ENCODE measurements at places on chromosomes 3 and 15. TPM values are rescaled to one million over a fixed set of nuclear protein-coding genes. Genes with fewer than 3 reads are reported as not detected.

DNA sequence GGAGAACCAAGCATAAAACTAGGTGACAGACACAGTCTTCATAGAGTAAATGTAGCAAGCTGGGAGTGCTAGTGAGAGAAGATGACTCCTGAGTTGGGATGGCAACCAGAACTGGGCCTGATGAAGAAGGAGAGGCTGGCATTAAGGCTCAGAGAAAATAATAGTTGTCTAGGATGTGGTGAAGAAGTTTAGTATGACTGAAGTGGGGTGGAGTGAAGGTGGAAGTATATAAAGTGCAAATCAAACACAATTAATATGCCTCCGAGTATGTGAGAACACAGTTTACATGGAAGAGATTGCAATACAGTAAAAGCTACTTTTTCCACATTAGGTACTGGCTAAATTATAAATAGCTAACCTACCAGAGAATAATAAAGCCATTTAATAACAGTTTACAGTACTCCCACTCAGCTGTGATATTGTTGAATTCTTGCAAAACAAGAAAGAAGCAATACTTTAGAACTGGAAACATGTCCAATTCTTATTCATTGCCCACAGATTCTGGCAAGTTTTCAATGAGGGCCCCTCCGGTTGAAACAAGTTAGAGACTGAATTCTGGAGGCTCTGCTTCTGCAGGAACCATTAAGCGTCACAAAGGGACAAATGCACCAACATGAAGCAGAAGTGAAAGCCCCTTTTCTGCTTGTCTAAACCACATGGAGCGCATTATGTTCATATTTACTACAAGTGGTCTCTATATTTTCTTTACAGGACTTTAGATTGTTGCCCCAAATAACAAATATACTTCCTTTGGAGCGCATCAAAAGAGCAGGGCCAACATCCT is 243.7 kb downstream of the SLC9A9 start:
- DNase-seq = no peak

GRCh38 chr3:100040451-100041225 is 73.7 kb downstream of the FILIP1L start:
- peak; percentile 66 for DNase-seq

- DNase-seq = peak; percentile 2
These were observed 290.5 kb downstream of the NAALADL2 start for GRCh38 chr3:175149675-175150074.

GRCh38 chr3:110859993-110860392 is 211.6 kb upstream of the NECTIN3 start:
- no peak for DNase-seq

GRCh38 chr3:100966049-100966491 is 27.2 kb downstream of the ABI3BP start:
- no peak for DNase-seq

- DNase-seq = no peak
These were observed 50.1 kb downstream of the CMSS1 start for GRCh38 chr3:99867594-99868310.

- DNase-seq = peak; percentile 59
These were observed 866 bp downstream of the TNIK start for GRCh38 chr3:171459137-171459941.

DNA sequence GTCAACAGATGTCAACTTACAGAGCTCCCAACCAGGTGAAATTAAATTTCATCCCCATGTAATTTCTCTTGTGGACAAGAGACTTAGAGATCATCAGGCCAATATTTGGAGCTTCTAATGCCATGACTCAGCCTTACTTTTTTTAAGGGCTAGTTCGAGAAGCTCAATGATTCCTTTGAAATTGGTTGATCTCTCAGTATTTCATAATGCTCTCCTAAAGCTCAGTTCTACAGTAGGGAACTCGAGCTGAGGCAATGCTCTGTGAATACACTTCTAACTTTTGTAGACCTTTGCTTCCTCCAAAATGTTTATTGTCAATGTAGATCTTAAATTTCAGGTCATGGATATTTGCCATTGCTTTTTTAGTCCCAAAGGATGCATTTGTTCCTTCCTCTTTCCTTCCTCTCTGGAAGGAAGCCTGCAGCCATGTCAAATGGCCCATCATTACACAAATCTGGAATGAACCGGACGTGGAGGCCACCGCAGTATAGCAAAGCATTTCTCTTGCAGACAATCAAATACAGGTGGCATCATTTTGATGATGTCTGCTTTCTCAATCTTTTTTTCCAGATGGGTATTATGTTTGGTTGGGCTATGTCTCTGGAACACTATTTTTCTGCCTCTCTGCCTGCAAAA is 28.3 kb downstream of the STARD5 start:
- DNase-seq = no peak

DNA sequence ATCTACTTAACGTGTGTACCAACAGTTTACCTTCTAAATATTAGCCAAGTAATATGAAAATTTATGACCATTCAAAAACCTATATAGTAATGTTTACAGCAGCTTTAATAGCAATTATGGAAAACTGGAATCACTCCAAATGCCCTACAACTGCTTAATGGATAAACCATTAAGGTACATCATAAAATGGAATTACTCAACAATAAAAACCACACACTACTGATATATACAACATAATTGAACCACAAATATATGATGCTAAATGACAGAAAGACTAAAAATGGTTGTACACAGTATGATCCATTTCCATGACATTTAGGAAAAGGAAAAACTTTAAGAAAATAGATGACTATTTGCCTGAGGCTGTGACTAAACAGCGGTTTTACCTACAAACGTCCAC is 467.1 kb upstream of the EPHA6 start:
- no peak for DNase-seq

- no peak for DNase-seq
These were observed 25.8 kb downstream of the GREM1 start for GRCh38 chr15:32743411-32744140.

DNA sequence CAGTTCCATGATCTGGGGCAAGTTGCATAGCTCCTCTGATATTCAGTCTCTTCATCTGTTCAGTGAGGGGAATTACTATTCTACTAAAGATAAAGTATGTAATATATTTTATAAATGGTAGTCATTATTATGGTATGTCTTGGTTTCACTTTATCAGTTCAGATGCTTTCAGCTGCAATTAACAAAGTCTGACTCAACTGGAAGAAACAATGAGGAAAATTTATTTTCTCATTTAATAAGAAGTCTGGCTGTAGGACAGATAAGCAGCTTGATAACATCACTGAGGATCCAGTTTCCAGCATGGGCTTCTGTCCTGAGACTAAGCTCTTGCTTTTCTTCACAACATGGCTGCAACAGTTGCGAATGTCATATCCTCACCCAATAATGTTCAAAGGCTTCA is 354.3 kb upstream of the TRIM42 start:
- DNase-seq = no peak

DNA sequence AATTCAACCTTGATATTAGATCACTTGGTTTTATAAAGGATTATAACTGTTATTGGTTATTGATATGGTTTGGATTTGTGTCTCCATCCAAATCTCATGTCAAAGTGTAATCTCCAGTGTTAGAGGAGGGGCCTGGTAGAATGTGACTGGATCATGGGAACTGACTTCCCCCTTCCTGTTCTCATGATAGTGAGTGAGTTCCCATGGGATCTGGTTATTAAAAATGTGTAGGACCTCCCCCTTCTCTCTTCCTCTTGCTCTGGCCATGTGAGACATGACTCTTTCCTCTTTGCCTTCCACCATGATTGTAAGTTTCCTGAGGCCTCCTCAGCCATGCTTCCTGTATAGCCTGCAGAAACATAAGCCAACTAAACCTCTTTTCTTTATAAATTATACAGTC is 136.0 kb upstream of the UBE2E2 start:
- no peak for DNase-seq

DNA sequence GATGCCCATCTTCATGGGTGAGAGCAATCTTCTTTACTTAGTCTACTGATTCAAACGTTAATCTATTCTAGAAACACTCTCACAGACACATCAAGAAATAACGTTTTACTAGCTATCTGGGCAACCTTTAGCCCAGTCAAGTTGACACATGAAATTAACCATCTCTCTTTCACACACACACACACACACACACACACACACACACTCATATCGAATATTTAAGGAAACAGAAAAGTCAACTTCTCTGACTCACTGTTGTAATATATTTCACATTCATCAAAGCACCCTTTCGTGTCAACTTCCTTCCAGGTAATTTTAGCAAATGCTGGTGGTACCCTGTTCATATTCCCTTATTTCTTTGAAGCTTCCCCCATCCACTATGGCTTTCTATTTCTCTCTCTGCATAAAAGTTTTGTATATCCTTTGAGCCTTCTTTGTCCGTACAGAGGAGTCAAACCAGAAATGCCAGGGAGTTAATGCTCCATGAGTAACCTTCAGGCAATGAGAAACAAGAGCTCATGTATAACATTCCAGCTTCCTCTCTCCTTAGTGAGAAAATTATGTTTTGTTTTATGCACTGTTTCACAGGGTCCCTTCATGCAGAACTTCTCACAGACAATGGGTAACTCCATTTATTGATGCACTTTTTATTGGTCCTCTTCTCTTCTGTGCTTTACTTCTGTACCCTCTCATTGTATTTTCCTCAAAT is 335.5 kb upstream of the CBLB start:
- DNase-seq = no peak

DNA sequence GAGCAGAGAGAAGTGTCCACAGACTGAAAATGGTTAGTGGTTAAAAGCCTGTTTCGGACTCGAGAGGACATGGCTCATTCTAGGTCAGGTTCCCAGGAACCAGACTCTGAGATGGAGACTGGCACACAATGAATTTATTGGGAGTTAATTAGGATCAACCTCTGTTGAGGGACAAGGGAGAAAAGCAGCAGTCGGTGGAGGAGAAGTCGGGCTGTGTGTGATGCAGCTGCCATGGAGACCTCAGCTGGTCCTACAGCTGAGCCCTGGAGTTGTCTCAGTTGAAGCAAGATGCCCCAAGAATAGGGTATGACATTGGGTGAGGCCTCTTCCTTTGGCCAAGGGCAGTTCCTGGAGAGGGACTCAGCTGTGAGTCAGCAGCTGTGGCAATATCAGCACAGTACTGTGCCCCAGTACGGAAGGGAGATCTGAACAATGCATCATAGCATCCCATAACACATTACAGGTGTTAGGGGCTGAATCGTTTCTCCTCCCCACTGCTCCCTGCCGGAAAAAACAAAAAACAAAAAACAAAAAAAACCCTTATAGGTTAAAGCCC is 105.4 kb downstream of the ABHD5 start:
- no peak for DNase-seq

- DNase-seq = peak; percentile 24
These were observed 19.8 kb upstream of the MTHFS start for GRCh38 chr15:79916502-79917132.

- DNase-seq = peak; percentile 92
These were observed 31.0 kb downstream of the IDH2 start for GRCh38 chr15:90071220-90071807.

- peak; percentile 79 for DNase-seq
These were observed 92.7 kb downstream of the LRRC28 start for GRCh38 chr15:99343881-99344551.

- DNase-seq = no peak
These were observed 176.2 kb downstream of the EFHB start for GRCh38 chr3:19757773-19758172.

- no peak for DNase-seq
These were observed 1.5 kb downstream of the ATG3 start for GRCh38 chr3:112560307-112560706.

GRCh38 chr3:59995563-59995962 is 945.7 kb upstream of the CFAP20DC start:
- no peak for DNase-seq

GRCh38 chr15:100923076-100923475 is 3.9 kb downstream of the LRRK1 start:
- DNase-seq = no peak

GRCh38 chr15:101646672-101647071 is 5.5 kb downstream of the TM2D3 start:
- DNase-seq = no peak

GRCh38 chr3:66195347-66195783 is 25.4 kb upstream of the SLC25A26 start:
- peak; percentile 63 for DNase-seq

DNA sequence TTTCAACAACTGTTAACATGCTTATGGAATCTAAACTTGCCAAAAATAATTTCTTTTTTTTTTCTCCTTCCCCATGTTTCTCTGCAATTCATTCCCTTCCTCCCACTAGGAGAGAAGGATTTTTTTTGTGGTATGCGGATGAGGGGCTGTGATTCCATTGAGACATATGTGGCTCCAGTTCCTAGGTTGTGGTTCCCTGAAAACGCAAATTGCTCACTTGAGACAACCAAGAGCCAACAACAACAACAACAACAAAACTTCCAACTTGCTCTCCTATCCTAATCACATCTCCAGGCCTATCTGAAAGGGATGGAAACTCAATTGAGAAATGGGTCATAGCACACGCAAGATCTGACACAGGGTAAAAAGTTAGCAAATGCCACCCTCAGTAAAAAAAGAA is 406.5 kb upstream of the TGFBR2 start:
- no peak for DNase-seq

DNA sequence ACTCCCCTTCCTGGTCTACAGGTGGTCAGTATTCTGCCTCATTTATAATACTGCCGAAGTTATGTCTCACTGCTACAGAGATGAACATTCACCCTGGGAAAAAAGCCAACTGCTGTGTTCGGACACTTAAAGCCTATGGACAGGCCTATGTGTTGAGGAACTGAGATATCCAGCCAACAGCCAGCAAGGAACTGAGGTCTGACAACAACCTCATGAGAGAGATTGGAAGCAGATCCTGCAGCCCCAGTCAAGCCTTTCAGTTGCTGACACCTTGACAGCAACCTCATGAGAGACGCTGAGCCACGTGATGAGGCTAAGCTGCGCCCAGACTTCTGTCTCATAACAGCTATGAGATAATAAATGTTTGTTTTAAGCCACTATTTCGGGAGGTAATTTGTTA is 18.2 kb upstream of the FHIT start:
- no peak for DNase-seq

- DNase-seq = no peak
These were observed 106.8 kb downstream of the BBX start for GRCh38 chr3:107629566-107629965.

- no peak for DNase-seq
These were observed 117.8 kb upstream of the PRICKLE2 start for GRCh38 chr3:64342940-64343688.

GRCh38 chr3:42936157-42936981 is 30.4 kb downstream of the ZNF662 start:
- DNase-seq = no peak

- no peak for DNase-seq
These were observed 31.4 kb downstream of the ARIH2 start for GRCh38 chr3:48950051-48950450.

The TJP1 gene
- 122 TPM for total RNA-seq

The SLC28A1 gene
- total RNA-seq = not detected

The SH3GL3 gene
- not detected for total RNA-seq

The CFAP20DC gene
- total RNA-seq = 1.2 TPM

The UPK1B gene
- not detected for total RNA-seq

The CCDC54 gene
- not detected for total RNA-seq

The C3orf62 gene
- total RNA-seq = 1.5 TPM

The GOLGA6L7 gene
- total RNA-seq = not detected

The GPR62 gene
- not detected for total RNA-seq

The ZNF770 gene
- total RNA-seq = 41.0 TPM

The TM6SF1 gene
- 34.7 TPM for total RNA-seq

The CLDN16 gene
- 0.34 TPM for total RNA-seq

The FBXO40 gene
- not detected for total RNA-seq
